ENCODE measurements at places on chromosomes 11 and 22.

- DNase-seq = no peak
Observed at GRCh38 chr11:73141031-73141308, 1.1 kb downstream of the FCHSD2 start.

GRCh38 chr11:5351208-5351607 lies at the start of gene OR51B6:
TSS of gene OR51B6 (plus strand) at chr11:5351508. CDS start at chr11:5351508, 0 bp downstream.
- no peak for DNase-seq

DNA sequence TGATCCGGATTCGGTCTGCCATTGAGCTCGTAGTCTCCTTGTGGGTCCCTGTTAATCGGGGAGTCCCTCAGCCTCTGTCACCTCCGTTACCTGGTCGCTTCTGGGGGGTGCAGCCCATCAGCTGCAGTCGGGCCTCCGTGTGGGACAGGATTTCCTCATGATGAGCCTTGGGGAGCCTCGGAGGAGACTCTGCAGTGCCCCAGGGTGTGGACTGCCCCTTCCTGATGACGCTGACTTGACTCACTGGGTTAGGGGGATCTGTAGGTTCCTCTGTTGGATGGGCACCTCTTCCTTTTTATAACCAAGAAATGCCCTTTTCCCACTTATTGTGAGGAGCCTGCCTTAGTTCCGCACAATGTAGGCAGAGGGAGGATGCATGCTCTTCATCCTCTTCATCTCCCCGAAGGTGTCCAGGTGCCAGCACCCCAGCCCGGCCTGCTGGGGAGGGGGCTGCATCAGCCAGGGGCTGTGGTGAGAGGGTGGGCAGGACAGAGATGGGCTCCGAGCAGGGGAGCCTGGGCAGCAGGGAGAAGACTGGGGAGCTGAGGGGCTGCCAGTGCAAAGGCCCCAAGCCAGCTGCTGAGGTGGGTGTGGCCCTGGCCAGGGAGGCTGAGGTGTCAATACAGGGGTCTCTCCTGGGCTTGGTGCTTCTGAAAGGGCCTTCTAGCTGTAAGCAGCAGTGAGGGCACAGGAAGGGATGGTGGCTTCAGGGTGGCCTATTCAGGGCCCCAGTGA lies 13.5 kb upstream of the TTLL8 start:
- no peak for DNase-seq

- DNase-seq = no peak
Observed at GRCh38 chr11:13486926-13487660, 8.7 kb downstream of the PTH start.

DNA sequence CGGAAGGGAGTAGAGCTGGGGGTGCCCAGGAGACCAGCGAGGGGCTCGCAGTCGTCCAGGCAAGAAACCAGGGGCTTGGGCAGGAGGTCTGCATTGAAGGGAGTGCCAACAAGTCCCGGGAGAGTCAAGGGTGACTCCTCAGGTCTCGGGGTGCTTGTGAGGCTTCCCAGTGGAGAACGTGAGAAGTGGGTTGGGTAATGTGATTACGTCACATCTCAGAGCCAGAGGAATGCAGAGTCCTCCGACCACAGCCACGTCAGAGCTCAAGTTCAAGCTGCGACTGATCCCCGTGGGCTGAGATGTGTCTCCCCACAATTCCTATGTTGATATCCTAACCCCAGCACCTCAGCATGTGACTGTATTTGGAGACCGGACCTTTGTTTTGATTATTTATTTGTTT lies 89.7 kb upstream of the SHANK2 start:
- no peak for DNase-seq

GRCh38 chr11:115895594-115895993 lies 391.4 kb upstream of the CADM1 start:
- no peak for DNase-seq

DNA sequence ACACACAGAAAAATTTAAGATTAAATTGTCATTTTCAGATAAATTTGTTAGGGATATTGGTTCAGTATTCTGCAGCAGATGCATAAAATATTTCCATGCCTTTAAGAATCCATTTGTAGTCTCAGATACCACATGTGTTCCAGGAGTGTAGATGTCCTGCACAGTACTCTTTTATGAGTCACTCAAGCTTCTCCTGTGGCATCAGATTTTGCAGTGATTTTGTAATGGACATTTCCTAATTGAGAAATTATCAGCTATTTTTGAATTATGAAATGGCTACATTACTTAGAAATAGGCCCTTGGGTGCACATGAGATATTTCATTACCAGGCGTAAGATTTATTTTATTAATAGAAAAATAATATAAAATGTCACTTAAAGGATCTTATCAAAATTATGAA lies 18.9 kb downstream of the MMP3 start:
- no peak for DNase-seq

DNA sequence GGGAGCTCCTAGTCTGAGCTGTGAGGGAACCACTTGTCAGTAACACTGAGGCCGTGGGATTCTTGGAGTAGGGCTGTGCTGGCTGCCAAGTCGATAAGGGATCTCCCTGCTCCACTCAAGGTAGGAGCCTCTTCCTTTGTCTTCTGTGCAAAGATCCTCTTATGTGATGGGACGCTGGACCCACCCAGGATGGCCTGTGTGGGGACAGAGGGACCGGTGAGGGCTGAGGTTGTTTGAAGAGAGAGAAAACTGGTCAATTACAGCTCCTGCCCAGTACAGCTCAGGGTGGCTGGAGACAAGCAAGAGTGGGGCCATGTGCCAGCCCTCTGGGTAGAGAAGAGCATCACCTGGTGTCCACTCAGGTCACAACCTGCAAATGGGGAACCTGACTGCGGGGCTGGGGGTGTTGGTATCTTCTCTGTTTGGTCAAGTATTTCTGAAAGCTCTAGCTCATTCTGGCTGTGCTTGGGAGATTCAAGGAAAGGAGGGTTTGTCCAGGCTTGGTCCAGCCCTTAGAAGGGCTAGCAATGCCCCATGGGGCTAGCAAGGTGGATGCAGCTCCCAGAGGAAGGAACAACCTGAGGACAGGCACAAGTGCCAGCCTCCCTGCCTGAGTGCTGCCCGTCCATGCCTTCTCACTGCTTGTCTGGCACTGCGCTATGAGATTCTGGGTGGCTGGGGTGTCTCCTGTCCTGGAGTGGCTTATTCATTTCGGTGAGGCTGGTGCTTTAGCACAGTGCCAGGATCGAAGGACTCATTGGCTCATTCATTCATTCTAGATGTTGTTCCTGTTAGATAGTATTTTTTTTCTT lies 27.6 kb upstream of the BAIAP2L2 start:
- DNase-seq = no peak

- no peak for DNase-seq
Observed at GRCh38 chr11:72446929-72447769, 12.8 kb upstream of the CLPB start.

DNA sequence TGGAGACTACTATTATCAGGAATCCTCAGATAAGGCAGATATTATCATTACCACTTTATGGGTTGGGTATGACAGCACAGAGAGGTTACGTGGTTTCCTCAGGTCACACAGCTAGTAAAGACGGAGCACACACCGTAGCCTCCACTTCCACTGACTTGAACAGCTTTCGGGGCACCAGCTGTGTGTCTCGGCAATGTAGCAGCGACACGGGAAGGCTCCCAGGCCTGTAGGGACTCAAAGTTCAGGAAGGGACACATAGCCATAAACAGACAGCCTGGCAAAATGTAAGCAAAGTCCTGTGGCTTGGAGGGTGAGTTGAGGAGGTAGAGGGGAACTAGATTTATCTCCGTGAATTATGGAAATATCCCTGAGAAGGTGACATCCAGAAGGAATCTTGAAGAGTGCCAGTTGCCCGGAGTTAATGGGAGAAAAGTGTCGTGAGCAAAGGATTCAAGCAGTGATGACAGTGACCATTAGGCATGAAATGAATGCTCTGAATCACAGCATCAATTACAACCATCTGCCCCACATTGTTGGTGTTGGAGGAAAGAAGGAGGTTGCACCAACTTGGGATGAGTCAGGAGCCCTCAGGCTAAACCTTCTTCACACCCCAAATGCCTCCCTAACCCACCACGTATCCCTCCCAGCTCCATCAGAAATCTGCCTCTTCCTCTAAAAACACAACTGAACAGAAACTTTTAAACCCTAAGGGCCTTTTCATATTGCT lies 106.7 kb upstream of the ASPHD2 start:
- no peak for DNase-seq

DNA sequence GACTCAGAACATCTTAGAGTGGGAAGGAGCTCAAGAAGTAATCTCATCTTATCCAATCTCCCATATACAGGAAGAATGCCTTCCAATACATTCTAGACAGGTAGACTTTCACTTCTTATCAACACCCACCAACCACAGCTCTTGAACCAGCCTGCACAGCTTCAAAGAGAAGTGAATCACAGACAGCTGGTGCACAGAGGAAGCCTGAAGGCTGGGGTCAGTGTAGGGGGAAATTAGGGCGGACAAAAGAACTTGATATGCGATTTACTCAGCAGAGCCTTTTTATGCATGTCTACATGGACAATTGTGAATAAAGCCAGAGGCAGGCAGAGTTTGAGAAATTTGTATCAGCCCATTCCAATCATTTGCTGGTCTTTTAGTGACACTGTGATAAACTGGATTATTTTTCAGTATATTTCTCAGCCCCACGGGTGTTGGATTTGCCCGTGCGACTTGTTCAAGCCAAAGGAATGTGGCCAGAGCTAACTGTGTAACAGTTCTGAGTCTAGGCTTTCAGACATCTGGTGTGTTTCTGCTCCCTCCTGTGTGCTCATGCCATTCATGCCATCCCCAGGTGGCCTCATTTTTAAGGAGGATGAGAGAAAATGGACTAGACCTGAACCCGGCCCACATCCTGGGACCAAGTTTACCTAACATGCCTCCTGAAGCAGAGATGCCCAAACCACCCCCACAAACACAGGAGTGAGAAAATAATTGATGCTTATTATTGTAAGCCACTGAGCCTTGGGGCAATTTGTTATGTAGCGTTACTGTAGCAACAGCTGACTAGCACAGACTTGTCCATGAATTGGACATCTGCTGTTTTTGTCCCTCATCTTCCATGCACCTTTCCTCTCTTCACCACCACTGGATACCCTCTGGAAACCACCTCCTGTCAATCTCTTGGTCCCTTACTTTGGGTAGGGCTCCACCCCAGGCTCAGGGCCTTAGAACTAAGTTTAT lies 137.5 kb upstream of the HSD17B12 start:
- DNase-seq = no peak

- no peak for DNase-seq
Observed at GRCh38 chr11:3958281-3958680, 102.8 kb downstream of the STIM1 start.

DNA sequence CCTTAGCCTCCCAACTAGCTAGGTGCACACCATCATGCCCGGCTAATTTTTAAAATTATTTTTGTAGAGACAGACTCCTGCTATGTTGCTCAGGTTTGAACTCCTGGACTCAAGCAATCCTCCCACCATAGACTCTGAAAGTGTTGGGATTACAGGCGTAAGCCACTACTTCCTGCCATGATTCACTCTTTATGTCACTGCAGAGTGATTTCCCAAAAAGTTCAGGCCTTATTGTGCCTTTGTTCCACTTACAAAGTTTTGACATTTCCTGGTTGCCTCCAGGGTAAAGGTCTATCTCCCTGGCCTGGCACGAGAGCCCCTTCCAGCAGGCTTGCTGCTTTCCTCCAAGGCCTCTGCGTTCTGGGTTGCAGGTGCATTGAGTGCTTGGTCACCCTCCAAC lies 44.6 kb upstream of the RIC3 start:
- no peak for DNase-seq

- no peak for DNase-seq
Observed at GRCh38 chr11:106249617-106250239, 172.3 kb downstream of the AASDHPPT start.

DNA sequence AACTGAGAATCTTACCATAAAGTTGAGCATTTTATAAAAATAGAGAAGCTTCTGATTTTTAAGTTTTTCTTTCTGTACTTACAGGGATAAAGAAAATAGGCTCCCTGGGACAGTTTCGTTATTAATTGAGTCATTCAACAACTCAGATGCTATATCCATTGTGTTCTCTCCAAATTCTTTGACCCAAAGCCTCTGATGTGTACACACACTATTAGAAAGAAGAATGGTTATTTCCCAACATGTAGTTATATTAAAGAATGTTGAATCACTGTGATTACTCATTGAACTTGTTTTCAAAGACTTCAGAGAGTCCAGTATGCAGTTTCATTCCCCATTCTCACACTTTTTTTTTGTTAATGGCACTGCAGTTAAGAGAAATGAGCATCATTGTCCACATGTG lies 734.3 kb upstream of the ARHGAP42 start:
- no peak for DNase-seq

- DNase-seq = no peak
Observed at GRCh38 chr11:134030853-134031252, 38.0 kb upstream of the JAM3 start.
